OCI-M1 (cell line): ENCODE measurements at places on chromosomes 6 and 20.

GRCh38 chr20:12925210-12925755 lies 83.5 kb upstream of the SPTLC3 start:
- peak; percentile 85 for DNase-seq

DNA sequence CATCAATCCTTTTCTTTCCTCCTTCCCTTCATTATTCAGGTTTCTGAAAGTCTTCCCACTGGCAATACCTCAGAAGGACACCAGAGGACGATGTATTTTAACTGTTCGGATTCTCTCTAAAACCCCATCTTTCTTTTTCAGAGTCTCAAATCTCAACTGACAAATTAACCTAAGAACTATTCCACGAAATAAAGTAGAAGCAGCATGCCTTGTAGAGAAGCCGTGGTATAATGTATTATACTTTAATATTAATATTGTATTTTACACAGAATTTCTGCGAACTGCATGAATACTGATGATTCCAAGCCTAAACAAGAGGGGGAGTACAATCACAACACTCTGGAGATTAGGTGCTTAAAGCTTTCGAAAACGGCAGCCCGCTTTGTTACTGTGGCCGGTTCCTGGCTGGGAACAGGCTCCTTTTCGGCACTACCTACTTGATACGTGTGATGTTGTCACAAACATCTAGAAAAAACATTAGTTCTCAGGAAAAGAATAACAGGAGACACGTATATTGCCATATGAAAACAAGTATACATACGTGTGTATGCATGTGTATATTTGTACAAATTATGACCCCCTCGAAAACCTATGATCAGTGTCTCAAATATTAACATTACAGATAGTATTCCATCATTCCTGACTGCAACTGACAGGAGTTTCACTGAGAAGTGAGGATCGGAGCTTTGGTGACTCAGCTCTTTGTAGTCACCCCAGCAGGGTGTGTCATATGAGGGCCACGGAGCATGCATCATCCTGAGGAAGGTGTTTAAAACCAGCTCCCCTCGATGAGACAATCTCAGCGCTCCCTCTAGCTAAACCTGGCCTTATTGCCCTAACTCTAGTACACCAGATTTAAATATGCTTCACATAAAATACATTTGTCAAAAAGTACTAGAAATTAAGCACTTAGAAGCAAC lies 319.7 kb upstream of the TCF21 start:
- DNase-seq: peak; percentile 80

DNA sequence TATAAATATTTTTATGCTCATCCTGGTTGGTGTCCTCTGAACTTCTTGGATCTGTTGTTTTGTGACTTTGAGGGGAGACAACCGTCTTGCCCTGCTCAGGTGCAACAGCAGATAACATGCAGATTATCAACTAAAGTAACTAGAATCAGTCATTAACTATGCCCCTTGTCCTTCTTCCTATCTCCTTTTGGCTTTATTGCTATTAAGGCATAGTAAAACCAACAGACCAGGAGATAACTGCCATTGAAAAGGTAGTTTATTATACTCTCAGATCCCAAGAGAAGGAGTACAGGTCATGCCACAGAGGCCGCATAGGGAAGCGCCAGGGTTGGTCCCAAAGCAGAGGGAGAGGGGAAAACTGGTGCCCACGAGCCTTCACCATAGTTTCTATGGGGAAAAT lies 418.2 kb downstream of the GJA1 start:
- no peak for DNase-seq

DNA sequence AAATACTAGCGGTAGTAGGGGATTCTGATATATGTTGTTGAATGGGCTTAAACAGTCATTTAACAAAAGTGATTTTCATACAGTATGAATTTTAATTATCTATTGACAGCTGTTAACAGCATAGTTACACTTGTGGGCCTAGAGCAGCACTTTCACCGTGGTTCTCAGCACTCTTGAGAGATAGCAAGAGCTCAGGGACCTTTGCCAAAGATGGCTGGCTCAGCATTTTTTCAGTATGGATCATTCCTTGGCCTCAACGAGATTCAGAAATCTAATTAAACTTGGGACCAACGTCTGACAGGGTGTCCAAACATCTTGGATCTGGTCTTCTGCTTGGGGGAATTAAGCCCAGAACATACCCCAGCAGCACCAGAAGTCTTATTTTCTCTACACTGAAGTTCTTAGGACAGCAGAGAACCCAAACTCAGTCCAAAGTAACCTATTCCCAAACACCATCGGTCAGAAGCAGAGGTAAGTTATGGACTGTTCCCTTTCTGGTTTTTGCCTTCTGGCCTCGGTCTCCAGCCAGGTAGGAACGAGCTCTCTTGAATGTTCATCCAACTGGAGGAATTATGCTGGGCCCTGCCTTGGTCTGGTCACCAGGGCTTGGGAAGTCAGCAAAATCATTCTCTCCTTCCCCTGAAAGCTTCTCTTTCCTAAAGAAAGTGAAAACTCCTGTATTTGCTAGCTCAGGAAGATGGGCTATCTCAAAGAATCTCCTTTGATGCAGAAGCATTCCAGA lies 25.7 kb downstream of the PRPH2 start:
- peak; percentile 21 for DNase-seq

DNA sequence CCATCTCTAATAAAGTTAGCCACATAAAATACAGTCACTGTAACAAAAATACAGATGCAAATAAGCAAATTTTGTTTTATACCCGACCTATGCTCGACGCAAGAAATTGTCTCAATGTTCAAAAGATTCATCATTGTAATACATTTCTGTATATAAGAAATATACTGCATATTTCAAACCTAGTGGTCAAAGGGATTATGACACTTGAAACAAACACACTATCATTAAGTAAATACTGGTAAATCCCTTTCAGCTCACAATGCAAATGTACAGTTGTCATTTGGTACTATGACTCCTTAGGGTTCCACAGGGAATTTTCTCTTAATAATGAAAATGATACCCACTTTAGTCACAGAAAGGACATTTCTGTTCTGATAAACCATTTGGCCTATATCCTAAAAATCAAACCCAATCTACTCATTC lies 2.2 kb downstream of the HIVEP2 start:
- peak; percentile 82 for DNase-seq

- no peak for DNase-seq
Observed at GRCh38 chr20:46286382-46286781, 21.9 kb downstream of the CDH22 start.

- no peak for DNase-seq
Observed at GRCh38 chr20:3275064-3275935, 36.3 kb upstream of the SLC4A11 start.

GRCh38 chr6:35668744-35669450 lies 19.8 kb downstream of the FKBP5 start:
- DNase-seq: no peak

DNA sequence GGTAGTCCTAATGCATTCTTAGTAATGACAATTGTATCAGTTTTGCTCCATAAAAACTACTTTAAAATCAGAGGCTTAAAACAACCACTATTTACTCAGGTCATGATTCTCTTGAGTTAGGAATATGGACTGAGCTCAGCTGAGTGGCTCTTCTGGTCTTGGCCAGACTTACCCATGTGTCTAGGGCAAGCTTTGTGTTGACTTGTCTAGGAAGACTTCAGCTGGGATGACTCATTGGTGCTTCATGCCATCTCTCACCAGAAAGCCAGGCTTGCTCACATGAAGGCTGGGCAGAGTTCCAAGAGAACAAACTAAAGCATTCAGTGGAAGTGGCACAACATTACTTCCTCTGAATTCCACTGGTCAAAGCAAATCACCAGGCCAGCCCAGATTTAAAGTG lies 155.3 kb downstream of the DHX35 start:
- DNase-seq: no peak

DNA sequence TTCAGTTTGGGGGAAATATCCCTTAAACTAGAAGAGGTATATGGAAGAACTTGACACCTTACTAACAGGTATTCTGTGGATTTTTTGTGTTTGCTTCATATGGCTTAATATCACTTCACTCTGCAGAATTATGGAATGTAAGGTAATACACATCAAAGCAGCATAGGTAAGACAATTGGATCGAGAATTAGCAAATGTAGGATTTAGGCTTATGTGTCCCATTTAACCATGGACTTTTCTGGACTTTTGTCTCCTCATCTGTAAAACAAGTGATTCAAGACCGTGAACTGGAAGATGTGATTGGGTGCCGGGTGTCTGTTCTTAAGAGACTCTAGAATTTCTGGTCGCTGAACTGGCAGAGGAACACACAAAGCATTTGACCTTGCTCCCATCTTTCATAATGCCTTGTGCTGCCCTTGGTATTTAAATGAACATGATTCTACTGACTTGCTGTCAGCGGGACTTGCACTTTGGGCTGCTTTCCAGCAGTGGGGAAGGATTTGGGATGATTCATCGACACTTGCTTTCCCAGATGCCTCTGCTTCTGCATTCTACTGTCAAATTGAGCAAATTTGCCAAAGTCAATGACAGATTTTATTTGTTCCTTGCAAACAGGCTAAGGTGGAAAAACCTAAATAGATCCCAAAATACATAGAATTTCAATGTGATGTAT lies 199.8 kb downstream of the PLCB1 start:
- no peak for DNase-seq

- DNase-seq: peak; percentile 91
Observed at GRCh38 chr20:47358672-47359529, 2.4 kb upstream of the ZMYND8 start.
